ENCODE measurements at places on chromosomes 2 and 18. TPM values are rescaled to one million over a fixed set of nuclear protein-coding genes. Genes with fewer than 3 reads are reported as not detected.

Gene CROCC2
- not detected for total RNA-seq

GRCh38 chr2:215434447-215435279, 1.2 kb downstream of the FN1 start:
- H3K4me1 ChIP-seq, result peaks cover 5% of the 10 kb centered on the region
- H3K36me3 ChIP-seq, result no peaks in the 10 kb centered on the region
- H3K27ac ChIP-seq, result peak overlapping the region; percentile 73
- peak overlapping the region; percentile 63 for H3K4me3 ChIP-seq

DNA sequence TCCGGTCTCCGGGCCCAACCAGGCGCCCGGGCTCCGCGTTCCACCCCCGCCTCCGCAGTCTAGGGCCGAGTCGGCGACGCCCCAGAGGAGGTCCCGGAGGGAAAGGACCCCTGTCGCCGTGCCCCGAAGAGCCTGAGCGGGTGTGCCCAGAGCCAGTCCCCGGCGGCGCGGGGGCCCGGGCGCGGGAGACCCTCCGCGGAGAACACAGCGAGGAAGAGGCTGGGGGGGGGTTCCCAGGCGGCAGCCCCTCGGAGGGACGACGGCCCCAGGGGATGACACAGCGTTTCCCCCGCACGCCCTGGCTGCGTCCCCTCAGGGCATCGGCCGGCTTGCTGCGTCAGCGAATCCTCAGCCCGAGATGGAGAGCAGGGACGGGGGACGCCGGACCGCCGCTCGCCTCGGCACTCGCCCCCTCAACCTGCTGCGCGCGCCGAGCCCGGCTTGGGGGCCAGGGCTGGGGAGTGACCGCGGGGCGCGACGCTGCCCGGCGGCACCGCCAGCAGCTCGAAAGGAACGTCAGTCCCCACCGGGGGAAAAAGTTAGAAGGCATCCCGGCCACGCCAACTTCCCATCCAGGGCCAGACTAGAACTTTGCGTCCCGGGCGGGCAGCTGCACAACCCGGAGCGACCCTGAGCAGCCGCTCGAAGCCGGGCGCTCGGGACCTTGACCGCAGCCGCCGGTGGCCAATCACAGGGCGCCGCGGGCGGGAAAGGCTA, 711 bp downstream of the SFXN5 start:
- H3K27ac ChIP-seq, result peak overlapping the region; percentile 92
- H3K4me1 ChIP-seq, result peaks cover 43% of the 10 kb centered on the region
- H3K4me3 ChIP-seq, result peak overlapping the region; percentile 93
- no peaks in the 10 kb centered on the region for H3K27me3 ChIP-seq
- H3K36me3 ChIP-seq, result no peaks in the 10 kb centered on the region
- DNase-seq, result peak; percentile 35

Gene FABP1
- 0.41 TPM for total RNA-seq
